Thyroid gland (tissue), 4 donors: ENCODE measurements at places on chromosomes 5 and 9. TPM values are rescaled to one million over a fixed set of nuclear protein-coding genes. Genes with fewer than 3 reads are reported as not detected.

The MARCHF11 gene
- not detected for total RNA-seq

DNA sequence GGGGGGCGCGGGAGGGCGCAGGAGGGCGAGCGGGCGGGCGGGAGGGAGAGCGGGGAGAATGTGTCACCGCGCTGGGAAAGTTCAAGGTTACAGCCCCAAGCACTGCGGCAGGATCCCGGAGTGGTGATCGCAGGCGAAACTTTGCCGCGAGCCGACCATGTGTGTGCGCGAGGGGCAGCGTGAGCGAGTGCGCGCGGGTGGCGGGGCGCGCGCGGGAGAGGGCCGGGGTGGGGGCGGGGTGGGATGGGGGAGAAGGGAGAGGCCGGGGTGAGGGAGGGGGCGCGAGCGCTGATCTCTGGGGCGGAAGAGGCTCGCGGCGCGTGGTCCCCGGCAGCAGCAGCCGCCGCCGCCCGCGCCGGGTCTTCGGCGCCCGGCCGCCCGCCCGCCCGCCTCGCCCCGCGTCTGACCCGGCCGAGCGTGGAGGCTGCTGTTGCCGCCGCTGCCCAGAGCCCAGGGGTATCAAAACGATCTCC, at the start of gene NFIB:
Gene NFIB (minus strand): TSS at position 191 of the 473 bp plus-strand sequence. CDS start 630 bp downstream, outside the sequence.
- DNase-seq = peak; percentile 55

GRCh38 chr9:95316274-95316673, 1.2 kb downstream of the FANCC start:
- DNase-seq = no peak

- no peak for DNase-seq
These were observed 174.7 kb upstream of the NFIB start for GRCh38 chr9:14488421-14489190.

- DNase-seq = peak; percentile 73
These were observed 97.5 kb downstream of the COL5A1 start for GRCh38 chr9:134738869-134739659.

DNA sequence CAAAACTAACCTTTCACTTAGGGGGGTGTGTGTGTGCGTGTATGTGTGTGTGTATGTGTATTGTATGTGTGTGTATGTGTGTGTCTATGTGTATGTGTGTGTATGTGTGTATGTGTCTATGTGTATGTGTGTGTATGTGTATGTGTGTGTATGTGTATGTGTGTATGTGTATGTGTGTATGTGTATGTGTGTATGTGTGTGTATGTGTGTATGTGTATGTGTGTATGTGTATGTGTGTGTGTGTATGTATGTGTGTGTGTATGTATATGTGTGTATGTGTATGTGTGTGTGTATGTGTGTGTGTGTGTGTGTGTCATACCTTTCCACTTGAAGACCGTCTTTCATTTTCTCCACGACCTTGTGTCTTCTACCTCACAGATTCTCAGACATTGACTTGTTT, 20.8 kb upstream of the FLT4 start:
- DNase-seq = no peak

GRCh38 chr5:43255704-43256103, 57.5 kb downstream of the HMGCS1 start:
- no peak for DNase-seq
